Activated CD4-positive, CD25-positive, alpha-beta regulatory T cell treated with anti-CD3 and anti-CD28 coated beads, Interleukin-2, amount 50 U/mL, for 16 hours (primary cell): ENCODE measurements at places on chromosomes 12 and 14.

- DNase-seq, result no peak
Observed at GRCh38 chr12:29782871-29783772, 620 bp downstream of the TMTC1 start.

- no peak for DNase-seq
Observed at GRCh38 chr14:103073876-103074728, 9.9 kb upstream of the LBHD2 start.

DNA sequence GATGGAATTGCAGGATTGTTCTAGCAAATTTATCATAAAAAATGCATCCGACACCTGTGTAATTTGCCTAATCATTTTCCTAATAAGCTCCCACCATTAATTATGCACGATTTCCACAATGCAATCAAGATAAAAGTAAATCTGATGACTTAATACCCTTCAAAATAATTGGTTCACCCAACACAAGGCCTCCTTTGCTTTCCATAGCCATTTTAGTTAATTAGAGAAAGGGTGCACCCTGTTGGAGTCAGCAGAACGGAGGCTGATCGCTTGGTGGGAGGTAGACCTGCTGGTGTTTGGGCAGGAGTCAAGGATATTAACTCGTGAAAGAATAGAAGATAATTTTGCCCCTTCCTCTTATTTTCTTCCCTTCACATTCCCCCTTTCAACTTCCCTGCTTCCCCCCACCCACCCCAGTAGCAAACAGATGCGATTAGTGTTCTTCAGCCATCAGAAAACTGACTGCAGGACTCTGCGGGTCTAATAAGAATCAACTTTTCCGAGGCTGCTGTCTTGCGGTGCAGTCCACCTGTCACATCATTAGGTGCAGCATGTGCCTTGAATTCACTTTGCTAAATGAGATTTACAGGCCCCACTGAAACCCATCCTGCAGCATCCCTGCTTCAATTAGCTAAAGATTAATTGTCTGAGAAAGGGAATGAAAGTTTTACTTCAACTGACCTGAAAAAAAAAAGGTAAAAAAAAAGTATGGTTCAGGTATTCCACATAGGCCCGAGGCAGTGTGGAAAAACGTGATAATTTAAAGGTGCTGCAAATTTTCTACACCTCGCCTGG is 553.7 kb upstream of the LMO3 start:
- DNase-seq, result no peak

- DNase-seq, result no peak
Observed at GRCh38 chr14:55129086-55129427, at the start of gene LGALS3. Gene LGALS3, plus strand, starts transcription at chr14:55129252. Its CDS starts 8,122 bp downstream, at chr14:55137374.

GRCh38 chr14:52325126-52325525 is 11.0 kb downstream of the PTGER2 start:
- no peak for DNase-seq

DNA sequence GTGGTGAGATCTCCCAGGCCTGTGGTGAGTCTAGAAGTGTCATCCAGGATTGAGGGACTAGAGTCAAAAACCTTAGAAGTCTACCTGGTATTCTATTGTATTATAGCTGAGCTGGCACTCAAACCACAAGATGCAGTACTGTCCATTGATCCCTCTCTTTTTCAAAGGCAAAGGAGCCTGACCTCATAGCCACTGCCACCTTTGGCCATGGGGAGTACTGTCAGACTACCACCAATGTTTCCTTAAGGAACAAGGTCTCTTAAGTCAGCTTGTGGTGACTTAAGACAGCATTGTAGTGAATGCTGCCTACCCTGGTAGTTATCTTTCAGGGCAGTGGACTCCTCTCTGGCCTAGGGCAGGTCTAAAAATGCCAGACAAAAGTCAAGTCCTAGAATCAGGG is 878.0 kb upstream of the MDGA2 start:
- DNase-seq, result no peak

GRCh38 chr14:71236487-71236886 is 329.2 kb downstream of the PCNX1 start:
- no peak for DNase-seq

DNA sequence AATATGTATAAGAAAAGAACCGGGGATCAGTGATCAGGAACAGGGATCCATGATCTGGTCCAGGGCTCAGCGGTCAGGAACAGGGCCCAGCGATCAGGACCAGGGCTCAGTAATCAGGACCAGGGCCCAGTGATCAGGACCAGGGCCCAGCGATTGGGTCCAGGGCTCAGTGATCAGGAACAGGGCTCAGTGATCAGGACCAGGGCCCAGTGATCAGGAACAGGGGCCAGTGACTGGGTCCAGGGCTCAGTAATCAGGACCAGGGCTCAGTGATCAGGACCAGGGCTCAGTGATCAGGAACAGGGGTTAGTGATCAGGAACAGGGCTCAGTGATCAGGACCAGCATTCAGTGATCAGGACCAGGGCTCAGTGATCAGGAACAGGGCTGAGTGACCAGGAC is 56.3 kb downstream of the TMEM121 start:
- DNase-seq, result no peak

DNA sequence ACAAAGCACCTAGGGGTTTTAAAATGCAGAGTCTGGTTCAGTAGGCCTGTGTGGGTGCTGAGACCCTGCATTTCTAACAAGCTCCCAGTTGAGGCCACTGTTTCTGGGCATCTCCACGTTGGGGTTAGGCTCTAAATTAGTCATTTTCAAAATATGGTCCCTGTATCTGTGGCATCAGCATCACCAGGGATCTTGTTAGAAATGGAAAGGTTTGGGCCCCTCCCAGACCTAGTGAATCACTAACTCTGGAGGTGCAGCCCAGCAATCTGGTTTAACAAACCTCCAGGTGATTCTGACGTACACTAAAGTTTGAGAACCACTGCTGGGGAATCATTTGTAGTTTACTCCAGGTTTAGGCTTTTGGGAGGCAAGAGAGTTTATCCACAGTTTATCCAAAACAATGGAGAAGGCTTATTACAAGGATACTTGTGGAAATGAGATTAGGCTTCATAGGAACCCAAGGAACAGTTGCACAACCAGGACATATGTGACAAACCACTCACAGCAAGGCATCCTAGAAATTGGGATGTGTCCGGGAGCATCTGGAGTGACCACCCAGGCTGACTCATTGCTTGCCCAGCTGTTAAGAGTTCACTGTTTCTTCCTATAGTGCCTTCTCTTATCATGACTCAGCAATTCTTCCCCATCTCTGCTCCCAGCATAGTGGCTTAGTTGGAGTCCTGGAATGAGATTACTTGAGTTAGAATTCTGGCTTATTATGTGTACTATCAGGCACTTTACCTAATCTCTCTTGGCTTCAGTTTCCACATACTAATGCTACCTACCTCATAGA is 71.6 kb upstream of the STXBP6 start:
- DNase-seq, result no peak

- no peak for DNase-seq
Observed at GRCh38 chr14:54138024-54138353, 181.4 kb upstream of the BMP4 start.

- no peak for DNase-seq
Observed at GRCh38 chr14:96727980-96728717, 69.0 kb upstream of the VRK1 start.

GRCh38 chr12:113642216-113642615 is 170.5 kb upstream of the LHX5 start:
- DNase-seq, result no peak

DNA sequence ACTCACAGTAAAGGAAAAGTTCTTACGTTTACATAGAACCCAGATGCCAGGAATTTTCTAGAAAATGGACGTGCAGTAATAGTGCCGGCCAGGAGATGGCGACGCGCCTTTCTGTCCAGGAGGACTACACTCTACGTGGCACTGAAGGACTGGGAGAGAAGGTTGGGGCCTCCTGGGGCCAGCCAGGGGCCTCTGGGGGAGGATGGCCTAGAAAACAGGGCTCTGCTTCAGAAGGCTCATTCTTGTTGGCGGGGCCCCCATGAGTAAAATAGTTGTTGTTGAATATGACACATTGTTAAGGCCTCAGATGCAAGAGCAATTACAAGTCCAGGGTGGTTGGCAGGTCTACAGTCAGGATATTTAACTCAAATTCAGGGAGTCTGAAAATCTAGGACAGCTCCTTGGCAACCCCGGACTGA is 120.1 kb upstream of the MAX start:
- no peak for DNase-seq

GRCh38 chr12:72075401-72075800 is 136.8 kb downstream of the TPH2 start:
- no peak for DNase-seq

DNA sequence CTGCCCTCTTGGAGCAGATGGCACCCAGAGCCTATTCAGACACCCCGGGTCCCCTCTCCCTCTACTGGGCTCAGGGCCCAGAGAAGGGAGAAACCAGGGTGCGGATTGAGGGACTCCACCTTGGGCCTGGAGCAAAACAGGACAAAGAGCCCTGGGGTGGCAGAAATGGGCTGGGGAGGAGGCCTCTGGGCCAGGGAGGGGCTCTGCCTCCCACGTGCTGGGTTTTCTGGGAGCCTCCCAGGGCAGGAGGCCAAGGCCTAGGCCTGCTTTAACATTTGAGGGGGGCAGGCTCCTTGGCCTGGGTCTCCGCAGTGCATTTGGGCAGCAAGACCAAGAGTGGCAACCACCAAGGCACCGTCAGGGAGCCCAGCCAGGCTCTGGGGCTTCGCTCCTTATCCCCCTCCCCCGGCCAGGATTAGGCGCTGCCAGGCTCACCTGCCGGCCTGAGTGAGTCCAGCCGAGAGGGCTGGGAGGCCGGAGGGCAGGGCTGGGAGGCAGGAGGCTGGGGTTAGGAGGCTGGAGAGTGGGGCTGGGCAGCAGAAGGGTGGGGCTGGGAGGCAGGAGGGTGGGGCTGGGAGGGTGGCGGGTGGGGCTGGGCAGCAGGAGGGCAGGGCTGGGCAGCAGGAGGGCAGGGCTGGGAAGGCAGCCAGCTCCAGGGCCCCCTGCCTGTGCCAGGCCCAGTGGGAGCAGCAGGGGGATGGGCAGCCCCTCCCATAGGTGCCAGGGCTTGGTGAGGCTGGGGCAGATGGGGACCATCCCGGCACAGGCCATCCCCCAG is 101.8 kb upstream of the EIF5 start:
- no peak for DNase-seq

- DNase-seq, result no peak
Observed at GRCh38 chr12:109836916-109837315, 3.7 kb upstream of the TRPV4 start.

DNA sequence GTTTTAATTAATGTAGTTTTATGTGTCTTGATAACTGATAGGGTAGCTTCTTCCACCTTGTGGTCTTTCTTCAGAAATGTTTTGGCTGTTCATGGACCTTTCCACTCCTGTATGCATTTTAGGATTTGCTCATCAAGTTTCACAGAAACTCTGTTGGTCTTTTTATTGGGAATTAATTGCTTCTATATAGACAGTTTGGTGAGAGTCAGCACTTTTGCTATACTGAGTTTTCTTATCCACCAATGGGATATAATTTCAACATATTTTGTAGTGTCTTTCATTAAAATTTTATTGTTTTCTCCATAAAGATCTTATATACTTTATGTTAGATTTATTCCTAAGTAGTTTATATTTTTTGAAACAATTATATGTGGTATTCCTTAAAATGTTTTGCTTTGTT is 7.8 kb downstream of the GOLGA5 start:
- DNase-seq, result no peak

DNA sequence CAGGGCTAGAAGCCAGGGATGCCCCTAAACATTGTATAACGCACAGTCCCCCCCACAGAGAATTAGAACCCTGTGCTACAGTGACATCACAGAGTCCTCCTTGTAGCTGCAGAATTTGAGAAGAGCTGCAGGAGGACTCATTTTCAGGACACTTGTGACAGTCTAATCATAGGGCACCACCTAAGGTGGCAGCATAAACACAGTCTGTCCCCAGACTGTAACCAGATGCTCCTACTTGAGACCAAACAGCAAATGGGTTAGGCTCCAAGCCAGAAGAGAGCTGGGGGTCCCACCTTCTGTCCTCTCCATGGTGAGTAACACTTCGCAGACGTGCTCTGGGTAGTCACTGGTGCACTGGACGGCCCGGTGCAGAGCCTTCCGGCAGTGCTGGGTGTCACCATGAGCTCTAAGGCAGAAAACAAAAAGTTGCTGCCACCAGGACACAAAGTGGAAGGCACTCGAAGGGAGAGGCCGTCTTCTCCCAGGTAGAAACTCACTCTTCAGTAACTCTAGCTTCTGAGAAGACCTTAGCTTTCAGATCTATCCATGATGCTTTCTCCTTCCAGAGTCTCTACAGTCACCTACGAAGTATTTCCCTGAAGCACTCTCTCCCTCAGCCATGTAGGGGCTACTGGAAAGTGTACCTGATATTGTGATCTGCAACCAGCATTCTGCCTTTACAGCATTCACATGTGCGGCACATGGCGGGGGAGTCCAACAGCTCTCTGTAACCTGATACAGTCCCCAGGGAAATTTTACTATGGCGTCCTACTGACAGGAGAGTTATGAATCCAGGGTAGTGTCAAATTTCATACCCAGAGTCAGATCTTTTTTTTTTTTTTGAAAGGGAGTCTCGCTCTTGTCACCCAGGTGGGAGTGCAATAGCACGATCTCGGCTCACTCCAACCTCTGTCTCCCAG is 17.1 kb downstream of the FICD start:
- DNase-seq, result no peak

DNA sequence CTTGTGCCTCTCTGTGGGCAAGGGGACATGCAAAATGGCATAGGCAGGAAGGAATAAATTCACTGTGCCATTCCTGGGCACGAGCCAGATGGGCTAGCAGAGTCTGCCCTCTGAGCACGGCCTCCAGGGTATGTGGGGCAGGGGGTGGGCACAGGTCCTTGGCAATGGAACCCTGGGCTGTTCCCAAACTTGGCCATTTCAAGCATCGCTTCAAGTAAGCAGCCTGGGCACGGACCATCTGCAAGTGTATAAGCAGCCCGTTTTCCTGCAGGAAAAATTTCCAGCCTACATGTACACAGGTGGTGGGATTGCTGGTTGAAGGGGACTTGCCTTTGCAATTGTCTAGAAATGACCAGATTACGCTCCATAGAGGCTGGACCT is 40.3 kb downstream of the CCDC85C start:
- no peak for DNase-seq

- DNase-seq, result no peak
Observed at GRCh38 chr12:96831346-96831745, 75.7 kb upstream of the NEDD1 start.

DNA sequence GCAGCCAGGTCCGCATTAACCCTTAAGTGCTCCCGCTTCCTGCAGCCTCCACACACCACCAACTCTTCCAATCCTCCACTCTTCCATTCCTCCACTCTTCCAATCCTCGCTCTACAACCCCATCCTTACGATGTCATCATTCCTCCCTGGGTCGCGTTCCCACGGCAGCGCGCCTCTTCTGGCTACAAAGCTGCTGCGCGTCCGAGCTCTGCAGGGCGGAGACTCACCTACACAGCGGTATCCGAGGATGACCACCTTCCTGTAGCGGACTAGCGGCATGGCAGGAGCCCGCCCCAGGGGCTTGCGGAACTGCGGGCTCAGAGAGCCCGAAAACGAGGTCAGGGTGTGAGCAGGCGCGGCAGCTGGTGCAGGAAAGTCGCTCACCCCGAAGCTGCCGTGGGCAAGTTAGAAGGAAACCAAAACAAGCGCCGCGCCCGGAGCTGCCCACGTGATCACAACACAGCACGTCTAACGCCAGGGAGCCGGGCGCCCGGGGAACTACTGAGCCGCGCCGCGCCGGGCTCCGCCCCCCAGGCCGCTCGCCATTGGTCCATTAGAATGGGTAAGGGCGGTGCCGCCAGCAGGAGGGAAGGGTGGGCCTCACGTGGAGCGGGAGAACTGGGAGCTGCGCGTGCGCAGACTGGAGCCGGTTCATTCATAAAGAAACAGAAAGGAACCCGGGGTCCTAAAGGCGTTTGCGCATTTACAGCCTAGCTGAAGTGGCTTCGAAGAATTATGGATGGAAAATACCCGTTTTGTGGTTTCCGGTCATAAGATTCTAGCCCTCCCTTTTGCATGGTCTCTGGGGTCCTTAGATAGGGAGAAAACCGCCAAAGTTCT is at the start of gene RHEBL1:
RHEBL1 (minus strand) TSS at position 473 of the 840 bp plus-strand sequence; CDS start at position 279, 194 bp downstream.
- peak; percentile 96 for DNase-seq
